ENCODE measurements at places on chromosomes 6 and 20.
A peak's percentile ranks its signal among the peaks of the same experiment; 100 is the strongest.

GRCh38 chr6:156256161-156256560, 521.0 kb upstream of the ARID1B start:
- peak; percentile 21 for DNase-seq

DNA sequence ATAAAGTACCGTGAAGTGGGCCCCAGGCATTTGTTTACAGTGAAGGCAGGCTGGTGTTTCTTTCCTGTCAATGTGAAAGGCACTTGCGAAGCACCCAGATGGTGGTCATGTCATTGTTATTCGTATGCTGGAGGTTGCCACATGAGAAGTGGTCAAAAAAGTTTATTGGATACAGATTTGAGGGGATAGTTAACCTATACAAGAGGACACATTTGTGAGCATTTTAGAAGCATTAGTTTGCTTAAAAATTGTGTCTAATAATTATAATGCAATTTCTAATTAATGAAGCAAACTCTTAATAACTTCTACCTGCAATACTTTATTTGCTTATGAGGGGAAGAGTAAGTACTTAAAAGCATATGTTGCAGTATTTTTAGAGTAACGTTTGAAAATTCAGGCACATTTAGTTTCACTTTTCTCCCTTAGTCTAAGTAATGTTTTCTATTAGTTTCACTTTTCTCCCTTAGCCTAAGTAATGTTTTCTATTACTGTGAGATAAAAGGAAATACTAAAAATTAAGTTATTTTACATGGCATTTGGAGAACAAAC, 120.7 kb upstream of the CLDN20 start:
- DNase-seq, result no peak

- DNase-seq, result no peak
These were observed 98.9 kb downstream of the KIF16B start for GRCh38 chr20:16474363-16474762.

DNA sequence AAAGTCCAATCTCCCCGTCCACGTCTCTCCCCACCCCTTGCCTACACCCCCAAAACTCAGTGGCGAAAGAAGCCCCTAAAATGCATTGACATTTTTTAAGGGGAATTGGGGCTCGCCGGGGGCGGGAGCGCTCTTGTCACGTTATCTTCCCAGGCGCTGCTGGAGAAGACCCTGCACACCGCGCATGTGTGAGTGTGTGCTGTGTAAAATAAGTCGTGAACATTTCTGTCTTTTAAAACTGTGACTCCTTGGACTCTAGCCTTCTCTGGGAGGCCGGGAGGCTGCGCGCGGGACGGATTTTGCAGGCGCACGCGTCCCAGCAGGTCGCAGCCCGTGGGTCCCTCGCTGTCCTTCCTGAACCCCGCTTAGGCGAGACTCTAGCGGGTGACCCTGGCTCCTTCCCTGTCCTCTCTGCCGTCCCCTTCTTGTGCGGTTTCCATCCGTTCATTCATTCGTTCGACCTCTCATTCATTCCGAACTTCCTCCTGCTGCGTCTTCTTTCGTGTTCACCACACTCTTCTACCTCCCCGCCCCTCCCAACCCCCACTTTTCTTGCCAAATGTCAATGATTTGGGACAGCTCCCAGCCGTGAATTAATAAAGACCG, 2.2 kb downstream of the NRN1 start:
- no peak for DNase-seq

DNA sequence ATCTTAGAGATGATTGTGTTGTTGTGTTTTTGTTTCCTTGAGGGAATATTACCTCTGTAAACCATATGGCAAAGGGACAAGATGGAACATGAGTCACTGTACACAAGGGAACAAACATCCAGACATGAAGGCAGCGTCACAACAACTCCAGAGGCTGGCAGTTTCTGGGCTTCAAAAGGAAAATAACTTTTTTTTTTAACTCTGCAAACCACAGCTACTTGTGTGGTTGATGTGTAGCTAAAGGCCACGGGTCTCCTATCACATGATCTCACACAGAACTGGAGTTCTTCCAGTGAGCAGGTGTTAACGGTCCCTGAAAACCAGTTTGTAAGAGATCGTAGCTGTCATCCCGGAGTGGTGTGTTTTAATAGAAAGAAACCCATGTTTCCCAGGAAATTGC, 33.2 kb upstream of the HBS1L start:
- DNase-seq, result peak; percentile 81

DNA sequence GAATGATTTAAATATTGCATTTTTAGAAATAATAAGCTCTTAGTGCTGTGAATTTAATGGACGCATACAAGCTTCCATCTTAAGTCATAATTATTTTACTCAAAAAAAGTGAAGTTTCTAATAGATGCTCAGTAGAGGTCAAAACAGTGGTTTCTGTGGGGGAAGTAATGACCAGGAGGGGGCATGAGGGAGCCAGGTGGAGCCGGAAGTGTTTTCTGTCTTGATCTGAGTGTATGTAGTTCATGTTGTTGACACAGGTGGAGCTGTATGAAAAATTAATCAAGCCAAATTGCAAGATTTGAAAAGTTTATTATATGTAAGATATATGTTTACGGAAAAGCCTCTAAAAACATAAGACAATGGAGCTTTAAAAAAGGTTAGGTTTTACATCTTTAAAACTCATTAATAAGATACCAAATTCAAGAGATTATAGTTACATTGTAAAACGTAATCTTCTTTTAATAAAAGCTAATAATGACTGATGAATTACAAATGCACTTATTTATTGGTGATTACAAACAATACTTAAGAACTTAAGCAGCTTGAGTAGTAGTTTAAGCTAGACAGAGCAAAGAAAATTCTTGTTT, 68.0 kb downstream of the PLAGL1 start:
- DNase-seq, result peak; percentile 68

- peak; percentile 85 for DNase-seq
These were observed 85.7 kb upstream of the FOXC1 start for GRCh38 chr6:1524040-1524480.

GRCh38 chr20:20000211-20000968, 16.8 kb upstream of the NAA20 start:
- DNase-seq, result peak; percentile 6

DNA sequence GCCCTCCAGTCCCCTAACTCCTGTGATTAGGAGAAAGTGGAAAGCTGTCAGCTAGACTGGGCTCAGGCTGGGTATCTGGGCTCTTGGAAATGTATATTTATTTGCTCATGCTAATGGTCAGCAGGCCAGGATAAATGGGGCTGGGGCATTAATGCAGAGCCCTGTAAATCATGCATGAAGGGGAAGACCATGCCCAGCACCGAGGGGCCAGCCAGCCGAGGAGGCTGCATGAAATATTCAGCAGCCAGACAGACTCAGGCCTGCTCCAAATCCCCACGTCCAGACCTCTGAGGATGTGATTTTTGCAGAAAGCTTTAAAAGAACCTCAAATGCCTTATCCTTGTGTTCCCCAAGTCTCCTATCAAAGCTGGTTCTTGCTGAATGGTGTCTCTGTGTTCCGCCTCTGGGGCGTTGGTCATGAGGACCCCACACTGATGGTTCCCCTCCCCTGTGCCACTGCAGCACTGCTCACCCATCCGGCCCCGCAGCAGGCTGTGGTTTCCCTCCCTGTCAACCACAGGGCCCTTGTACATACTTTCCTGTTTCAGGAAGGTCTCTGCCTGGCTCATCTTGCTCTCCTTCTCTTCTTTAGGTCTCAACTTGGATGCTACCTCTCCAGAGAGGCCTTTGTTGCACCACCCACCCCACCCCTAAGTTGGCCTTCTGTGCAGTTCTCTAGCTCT, 358.4 kb downstream of the CDH26 start:
- no peak for DNase-seq

DNA sequence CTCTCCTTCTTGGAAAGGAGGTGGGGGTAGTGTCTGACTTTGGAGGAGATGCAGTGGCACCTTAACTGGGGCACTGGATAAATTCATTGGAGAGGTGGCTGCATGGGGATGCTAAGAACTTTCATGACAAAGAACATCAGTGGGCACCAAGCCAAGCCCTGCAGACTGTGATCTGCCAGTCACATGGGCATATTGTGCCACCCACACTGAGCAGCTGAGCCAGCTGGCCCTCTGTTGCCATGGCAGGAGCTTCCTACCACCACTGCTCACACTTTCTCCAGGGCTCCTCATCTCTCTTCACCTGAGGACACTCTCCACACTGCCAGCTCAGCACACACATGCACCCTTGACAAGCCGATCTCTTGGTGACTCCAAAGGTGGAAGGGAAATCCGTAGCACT, 715.6 kb downstream of the QKI start:
- no peak for DNase-seq

- DNase-seq, result no peak
These were observed 31.1 kb downstream of the CEBPB start for GRCh38 chr20:50221501-50222308.

DNA sequence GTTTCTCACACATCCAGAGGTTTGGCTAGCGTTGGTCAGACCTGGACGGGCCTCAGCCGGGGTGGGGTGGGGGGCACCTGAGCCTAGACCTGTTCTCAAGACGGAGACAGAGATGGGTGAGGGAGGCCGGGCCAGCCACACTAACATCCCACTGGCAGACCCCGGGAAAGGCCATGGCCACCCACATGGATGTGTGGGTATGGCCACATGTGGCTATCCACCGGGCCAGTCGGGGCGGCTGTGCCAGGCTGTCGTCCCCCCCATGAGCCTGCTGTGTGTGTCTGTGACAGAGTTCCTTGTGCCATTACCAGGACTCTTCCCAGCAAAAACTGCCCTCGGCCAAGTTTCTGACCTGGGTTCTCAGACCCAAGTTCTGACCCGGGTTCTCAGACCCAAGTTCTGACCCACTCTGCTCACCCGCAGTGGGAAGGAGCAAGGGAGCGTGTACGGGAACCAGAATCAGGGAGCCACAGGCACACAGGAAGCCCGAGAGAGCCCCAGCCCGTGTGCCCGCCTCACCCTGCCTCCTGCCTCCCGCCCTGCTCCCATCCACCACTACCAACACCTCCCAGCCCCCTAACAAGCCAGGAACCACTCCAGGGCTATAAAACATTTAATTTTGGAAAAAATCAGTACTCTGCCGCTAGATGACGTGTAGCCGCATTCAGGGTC, 255.5 kb downstream of the TAF4 start:
- no peak for DNase-seq

GRCh38 chr20:6295867-6296256, 173.0 kb upstream of the FERMT1 start:
- DNase-seq, result no peak

- DNase-seq, result no peak
These were observed 229.0 kb downstream of the FOXC1 start for GRCh38 chr6:1838604-1839213.

GRCh38 chr6:35140639-35141006, 516 bp downstream of the TCP11 start:
- no peak for DNase-seq

DNA sequence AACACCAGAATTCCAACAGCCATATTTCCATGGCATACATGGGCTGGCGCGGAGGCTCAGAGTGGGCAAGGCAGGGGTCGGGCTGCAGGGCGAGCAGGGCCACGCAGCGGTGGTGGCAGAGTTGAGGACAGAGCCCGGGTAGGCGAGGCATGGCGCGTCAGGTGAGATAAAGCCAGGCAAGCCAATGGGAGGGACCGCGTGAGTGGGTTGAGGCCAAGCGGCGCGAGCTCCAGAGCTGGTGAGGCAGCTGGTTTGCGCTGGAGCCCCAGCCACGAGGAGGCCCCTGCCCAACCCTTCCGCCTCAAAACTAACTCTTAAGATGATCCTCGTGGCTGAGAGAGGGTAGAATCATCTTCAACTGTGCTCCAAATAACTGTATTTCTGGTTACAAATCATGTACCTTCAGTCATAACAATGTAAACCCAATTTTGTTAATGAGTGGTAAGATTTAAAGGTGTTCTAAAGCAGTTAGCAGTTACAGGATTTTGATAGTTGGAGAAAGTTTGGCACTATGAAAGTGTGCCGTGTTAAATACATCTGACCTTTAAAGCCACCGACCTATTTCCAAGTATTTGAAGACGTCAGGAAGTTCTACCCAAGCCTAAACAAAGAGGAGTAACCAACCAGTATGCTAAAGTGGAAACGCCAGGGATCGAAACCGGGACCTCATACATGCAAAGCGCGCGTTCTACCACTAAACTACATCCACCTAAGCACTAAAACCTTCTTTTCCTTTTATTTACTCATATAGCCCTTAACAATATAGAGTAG, 107.9 kb downstream of the GPX5 start:
- no peak for DNase-seq

DNA sequence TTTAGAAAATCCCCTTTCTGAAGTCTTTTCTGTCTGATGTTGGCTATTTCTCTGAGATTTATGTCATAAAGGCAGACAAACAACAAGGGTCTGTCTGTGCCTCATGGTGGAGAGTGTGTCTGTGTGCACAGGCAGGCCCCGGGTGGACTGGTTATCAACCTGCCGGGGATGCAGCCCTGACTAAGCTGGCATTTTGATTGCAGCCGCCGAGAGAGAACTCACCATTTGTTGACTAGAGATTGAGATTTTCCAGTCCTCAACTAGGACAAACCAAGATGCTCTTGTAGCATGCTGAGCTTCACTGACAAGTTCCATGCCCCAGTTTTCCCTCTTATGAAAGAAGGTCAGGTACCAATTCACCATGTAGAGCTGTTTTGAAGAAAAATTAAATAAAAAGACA, 363.6 kb upstream of the CNR1 start:
- no peak for DNase-seq

DNA sequence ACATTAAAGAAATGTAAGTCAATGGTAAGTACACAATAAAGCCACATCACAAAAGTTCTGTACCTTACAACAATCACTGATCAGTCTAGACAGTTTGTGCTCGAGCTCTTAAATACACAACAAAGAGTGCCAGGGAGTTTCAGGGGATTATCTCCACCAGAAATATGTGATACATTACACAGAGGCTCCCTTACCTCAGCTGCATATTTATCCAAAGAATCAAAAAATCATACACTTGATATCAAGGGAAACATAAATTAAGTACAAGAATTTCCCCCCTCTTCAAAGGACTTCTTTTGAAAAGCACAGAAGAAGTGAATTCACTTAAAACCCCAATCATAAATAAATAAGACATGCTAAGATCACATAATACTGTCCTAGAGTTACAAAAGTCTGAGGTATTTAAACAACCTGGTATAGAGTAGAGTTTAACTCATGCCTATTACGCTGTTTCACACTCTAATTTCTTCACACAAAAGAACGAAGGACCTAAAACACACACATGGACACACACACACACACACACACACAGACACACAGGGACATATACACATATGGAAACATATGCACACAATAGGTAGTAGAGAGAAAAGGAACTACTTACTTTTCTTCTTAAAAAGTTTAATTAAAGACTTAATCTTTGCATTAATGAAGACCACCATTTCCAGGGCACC, 528 bp downstream of the NHSL1 start:
- DNase-seq, result no peak

DNA sequence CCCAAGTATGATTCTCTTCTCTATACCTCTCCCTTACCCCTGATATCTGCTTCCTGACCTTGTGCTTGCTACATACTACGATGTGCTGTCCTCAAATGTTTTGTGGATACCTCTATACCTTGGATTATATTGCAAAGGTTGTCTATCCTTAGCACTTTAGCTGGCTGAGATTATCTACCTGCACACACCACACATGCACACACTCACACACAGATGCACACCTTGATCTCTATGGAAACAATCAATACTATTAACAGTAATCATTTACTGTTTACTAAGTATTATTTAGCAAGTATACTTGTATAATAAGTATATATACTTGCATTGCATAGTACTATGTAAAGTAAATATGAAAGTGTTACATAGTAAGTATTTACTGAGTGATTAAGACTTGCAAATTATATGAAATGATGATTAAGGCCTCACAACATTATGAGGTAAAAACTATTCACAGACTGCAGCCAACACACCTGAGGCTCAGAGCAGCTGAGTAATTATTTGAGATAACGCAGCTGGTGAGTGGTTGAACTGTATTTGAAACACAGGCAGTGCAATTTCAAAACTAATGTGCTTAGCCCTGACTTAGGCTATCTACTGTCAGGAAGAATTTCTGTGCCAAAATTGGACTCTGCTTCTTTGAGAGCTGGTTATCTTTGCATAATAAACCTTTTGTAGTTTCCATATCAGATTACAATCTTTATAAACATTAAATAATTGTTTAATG, 699.9 kb downstream of the FRK start:
- DNase-seq, result no peak
